ENCODE measurements at places on chromosomes 1 and 21.

DNA sequence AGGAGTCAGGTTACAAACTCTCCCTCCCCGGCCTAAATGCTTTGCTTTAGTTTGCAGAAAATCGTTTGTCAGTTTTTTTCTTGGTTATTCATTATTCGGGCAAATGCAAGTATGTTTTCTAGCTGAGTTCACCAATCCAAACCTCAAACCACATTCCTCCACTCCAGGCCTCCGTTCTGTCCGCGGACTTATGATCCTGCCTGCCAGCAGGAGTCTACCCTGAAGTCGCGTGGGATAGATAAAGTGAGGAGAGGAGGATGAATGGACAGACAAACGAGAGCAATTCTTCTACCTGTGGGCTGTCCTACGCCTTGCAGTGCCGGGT, 1.3 kb downstream of the ADAMTS1 start:
- no peak for DNase-seq

DNA sequence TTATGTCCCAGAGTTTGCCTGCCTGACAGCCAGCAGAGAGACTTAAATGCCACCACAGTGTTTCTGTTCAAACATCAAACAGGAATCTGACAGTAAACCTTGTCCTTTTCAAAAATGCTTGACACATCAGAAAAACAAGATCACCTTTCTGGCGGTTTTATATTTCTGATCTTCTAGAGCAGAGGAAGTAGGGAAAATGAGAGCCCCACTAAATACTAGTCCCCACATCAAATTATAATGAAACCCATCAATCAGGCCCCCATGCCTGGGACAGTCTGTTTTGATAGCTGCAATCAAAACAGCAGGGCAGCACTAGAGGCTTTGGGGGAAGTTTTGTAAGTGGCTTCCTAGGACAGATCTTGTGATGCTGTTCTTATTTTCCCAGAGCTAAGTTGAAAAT, 129.3 kb downstream of the CNIH3 start:
- DNase-seq: no peak

- DNase-seq: peak; percentile 26
Observed at GRCh38 chr1:51551848-51552296, 32.8 kb upstream of the EPS15 start.

DNA sequence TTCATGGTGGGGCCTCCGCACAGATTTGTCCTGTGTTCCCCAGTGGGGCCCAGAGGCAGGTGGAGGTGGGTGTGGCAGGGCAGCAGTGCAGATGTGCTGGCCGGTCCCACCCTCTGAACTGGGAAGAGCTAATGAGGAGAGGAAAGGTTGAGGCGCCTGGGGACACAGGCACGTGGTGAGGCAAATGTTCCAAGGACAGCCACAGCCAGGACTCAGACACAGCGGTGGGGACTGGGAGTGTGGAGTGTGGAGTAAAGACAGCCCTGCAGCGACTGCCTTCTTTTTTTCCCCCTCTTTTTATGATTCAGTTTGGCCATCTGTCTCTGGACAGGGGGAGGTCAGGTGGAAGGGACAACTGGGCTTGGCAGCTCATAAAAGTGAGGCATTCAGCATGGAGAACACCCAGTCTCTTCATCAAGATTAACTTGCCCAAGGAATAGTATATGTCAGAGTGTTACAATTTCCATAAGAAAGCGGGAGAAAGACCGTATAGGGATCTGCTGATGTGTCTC, 104.2 kb upstream of the GCLM start:
- DNase-seq: no peak

GRCh38 chr1:201190624-201191051, at the start of gene IGFN1:
Gene IGFN1, plus strand, starts transcription at chr1:201190824. Its CDS starts 2,470 bp downstream, at chr1:201193294.
- no peak for DNase-seq

DNA sequence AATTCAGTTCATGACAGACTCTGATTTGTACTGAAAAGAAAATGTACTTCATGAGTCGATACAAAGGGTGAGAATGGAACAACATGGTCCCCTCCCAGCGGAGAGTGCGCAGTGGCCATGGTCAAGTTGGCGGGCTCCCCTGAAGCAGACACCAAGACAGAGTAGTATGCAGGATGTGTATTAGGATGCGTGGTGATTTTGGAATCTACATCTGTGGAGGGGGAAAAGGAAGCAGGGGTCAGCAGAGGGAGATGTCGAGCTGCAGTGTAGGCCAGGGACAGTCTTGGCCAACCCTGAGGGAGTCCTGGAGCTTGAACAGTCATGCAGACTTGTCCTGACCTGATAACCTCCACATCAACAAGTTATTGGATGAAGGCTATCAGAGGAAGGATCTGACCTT, 481.0 kb downstream of the OMA1 start:
- no peak for DNase-seq

DNA sequence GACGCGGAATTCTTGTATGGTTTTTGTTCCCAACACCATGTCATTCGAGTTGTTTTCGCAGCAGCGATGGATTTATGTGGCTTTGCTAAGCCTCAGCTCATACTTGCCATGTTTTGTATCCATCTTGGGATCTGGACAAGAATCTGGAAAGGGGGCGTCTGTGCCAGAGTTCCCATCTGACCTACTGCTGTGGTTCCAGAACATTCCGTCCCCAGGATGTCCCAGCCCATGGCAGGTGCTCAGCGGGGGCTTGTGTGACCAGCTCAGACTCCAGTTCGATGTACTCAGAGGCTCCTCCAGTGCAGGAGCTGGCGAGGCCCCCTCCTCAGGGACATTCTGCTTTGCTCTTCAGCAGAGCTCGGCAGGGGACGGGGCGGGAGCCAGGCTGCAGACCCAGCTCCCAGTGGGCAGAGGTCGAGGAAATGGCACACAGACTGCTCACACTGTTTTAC, 24.0 kb upstream of the ADARB1 start:
- DNase-seq: no peak

DNA sequence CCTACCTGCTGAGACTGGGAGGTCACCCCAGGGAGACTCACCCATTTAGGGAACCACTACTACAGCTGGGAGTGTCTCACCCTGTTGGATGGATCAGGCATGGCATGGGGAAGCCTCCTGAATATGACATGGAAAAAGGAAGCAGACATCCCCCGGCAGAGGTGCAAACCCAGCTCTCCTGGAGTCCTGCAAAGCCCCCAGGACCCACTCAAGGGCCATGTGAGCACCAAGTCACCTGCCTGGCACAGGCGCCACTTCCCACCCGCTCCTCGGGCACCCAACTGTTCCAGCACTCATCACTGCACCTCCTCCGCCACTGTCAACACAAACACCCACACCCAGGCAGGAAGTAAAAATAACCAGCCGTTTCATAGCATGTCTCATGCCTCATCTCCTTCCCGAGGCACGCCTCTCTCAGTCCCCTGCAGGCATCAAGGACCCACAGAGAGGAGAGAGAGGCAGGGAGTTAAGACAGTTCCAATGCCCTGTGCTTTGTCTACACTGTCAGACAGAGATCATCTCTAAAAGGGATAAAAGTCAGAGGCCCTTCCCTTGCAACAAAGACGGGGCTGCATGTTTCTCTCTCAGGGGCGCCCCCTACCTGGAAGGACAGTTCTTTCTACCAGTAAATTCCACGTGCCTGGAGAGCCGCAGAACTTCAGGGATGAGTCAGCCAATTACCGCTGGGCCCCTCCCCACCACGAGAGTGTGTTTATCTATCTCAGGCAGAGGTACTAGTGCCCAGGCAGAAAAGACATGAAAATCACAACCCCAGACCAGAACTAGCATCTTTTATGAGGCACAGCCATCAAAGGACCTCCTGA, 150.1 kb upstream of the SOD1 start:
- no peak for DNase-seq

GRCh38 chr1:55179177-55179835, 35.9 kb downstream of the USP24 start:
- DNase-seq: no peak

DNA sequence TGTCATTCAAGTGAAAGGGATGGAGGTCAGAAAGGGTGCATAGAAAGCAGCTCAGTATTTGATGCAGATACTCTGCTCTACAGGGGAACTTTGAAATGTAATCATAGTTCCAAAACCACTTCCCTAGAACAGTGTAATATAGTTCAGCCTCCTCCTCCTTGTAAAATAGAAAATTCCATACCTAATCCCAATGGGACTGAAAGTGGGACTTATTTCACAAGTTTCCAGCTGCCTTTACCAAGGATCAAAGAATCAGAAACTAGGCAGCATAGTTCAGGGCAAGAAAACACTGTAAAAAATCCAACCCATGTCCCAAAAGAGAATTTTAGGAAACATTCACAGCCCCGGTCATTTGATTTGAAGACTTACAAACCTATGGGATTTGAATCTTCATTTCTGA, 8.1 kb upstream of the TMCO2 start:
- no peak for DNase-seq

- no peak for DNase-seq
Observed at GRCh38 chr1:224196813-224197600, 14.0 kb downstream of the DEGS1 start.

DNA sequence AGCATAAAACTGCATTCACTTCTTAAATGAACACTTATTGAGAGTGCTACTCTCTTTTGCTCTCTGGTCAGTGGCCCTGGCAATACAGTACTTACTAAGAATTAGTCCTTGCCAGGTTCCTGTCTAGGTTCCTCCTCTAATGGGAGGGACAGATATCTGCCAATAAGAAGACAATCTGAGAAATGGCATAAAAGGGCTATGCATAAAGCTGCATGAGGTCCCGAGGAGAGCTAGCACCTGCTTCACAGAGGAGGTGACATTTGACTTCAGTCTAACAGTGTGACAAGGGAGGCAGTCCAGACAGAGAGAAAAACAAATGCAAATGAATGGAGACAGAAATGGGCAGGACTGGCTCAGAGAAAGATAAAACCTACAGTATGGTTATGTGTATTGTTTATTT, 357.1 kb upstream of the SGIP1 start:
- DNase-seq: no peak

GRCh38 chr1:230983811-230984210, 4.9 kb downstream of the ARV1 start:
- DNase-seq: no peak

- DNase-seq: no peak
Observed at GRCh38 chr1:234564035-234565029, 45.6 kb downstream of the IRF2BP2 start.

DNA sequence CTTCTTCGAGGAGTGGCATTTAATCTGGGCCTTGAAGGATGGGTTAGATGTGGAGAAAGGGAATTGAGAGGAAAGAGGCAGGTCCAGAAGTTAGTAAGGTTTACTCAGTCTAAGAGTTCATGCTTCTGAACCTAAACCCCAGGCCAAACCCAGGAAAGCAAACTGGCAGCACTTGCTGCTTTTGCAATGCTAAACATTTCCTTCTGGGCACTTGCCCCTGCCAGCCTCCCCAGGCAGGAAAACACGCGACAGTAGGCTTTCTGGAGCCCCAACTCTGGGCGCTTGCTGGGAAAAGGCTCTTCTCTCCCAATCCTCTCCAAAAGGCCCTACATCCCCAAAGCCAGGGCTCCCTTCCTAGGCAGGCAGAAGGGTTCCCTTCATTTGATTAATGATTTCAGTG, 2.5 kb downstream of the OLFML2B start:
- DNase-seq: no peak

DNA sequence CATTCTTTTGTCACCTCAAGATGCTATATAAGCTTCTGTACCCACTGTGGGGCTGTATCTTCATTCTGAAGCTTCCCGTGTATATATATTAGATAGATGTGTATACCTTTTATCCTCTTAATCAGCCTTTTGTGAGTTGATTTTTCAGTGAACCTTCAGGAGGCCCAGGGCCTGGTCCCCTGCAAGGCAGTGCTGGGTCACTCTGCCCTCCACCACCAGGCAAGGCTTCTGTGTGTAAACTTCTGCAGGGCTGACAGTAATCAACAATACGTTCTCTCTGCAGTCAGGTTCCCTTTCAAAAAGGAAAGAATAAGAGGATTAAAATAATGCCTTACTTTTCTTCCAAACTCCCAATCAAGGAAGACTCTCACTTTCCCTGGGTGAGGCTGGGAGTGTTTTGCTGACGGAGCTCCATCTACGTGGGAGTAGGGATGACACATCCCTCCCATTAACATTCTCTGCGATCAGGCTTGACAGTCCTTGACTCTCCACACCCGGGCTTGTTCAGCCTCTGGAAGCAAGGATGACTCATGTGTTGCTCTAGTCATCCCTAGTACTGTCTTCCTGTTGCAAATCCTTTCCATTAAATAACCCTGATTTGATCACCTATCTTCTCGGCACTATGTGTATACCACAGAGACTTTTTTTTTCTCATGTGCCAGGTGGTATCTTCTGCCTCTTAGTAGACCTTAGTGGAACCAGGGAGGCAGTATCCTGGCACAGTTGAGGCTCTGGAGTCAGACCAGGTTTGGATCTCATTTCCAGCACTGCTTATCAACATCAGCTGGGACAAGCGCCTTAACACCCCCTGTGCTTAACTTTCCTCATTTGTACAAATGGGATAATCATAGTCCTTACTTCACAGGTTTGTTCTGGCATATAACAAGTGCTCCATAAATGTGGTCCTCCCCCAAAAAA, 70.3 kb upstream of the KCNK1 start:
- DNase-seq: no peak

DNA sequence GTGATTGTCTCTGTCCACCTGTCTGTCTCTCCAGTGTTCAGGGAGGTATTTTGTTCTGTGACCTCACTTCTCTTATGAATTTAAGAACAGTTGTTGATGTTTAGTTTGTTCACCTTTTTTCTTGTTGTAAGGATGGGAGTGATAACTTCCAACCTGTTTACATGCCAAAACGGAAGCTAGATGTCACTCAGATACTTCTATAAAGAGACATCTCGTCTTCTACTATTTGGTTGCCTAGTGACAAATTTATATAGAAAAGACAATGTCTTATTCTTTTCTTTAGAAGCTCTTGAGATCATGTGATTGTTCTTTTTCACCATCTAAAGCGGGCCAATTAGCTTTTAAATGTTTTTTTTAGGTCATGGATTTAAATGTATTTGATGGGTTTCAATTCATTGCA, 33.8 kb downstream of the PRSS38 start:
- no peak for DNase-seq

- no peak for DNase-seq
Observed at GRCh38 chr1:54808443-54809207, 7.5 kb upstream of the TTC22 start.

- no peak for DNase-seq
Observed at GRCh38 chr1:17187051-17187450, 17.9 kb upstream of the PADI1 start.

DNA sequence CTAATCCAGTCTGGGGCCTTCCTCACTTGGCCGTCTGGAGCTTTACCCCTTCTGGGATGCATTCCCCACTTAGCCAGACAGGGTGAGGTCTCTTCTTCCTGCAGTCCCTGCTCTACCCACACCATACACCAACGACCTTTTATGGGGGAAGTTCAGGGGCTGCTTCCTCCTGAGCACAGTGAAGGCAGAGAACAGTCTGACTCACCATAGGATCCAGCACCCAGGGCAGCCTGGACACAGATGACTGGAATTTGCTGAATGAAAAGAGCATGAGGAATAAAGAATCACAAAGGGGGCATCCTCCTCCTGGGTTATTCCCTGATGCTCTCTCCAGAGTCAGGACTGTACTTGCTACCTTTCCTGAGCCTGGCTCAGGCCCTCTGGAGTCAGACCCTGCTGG, 4.6 kb upstream of the FOXE3 start:
- no peak for DNase-seq

Measured in GM13977 (cell line).